Germinal center (tissue), 1 donor: ENCODE measurements at places on chromosomes 7 and 10.

DNA sequence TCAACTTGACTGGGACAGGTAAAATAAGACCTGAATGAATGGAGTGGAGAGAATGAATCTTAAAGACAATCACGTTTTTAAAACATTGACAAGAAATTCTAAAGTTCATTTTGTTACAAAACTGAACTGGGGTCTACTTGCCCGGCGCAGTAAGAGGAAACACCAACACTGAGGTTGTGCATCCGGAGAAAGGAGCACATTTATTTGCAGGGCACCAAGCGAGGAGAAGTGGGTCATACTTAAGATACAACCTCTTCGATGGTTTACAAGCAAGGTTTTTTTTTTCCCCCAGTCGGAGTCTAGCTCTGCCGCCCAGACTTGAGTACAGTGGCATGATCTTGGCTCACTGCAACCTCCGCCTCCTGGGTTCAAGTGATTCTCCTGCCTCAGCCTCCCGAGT, 3.4 kb upstream of the REPIN1 start:
- DNase-seq, result no peak

DNA sequence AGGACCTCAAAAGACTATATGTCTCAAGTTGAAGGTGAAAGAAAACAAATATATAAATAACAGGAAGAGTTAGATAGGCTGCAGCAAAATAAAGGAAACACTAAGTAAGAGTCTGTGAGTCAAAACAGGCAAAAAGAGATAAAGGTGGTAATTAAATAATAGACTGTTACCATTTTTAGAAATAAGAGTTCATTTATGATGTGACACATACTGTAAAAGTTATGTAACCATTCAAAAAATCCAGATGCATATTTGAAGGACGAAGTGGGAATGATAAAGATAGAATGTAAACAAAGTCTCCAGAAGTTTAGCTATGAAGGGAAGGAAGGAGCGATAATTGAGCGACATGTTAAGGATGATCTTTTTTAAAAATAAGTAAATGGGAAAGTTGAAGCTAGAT, 50.5 kb downstream of the HECTD2 start:
- DNase-seq, result no peak

- DNase-seq, result peak; percentile 33
Measured at GRCh38 chr7:4739528-4739992, 35.9 kb upstream of the AP5Z1 start.

DNA sequence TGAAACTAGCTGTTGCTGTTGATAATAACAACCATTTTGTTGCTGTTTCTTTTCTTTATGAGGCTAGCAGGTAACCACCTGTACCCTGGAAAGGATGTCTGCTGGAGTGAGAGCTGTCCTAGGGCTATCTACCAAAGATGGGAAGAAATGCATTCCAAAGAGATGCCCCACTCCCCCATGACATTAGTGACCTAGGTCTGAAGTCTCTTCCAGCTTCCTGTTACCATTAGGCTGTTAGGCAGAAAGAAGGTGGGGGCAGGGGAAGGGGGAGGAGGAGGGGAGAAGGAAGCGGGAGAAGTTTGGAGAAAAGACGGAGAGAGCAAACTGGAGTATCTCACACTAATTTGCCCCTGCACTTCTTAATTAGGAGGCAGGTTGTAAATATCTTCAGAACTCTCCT, 118.5 kb downstream of the ABLIM1 start:
- DNase-seq, result no peak

- no peak for DNase-seq
Measured at GRCh38 chr10:109886037-109886780, 37.1 kb downstream of the XPNPEP1 start.
